NCI-H1930 (cell line): ENCODE measurements at places on chromosomes 16 and 17.

GRCh38 chr16:88991813-88992350 lies 14.9 kb upstream of the CBFA2T3 start:
- no peak for DNase-seq

DNA sequence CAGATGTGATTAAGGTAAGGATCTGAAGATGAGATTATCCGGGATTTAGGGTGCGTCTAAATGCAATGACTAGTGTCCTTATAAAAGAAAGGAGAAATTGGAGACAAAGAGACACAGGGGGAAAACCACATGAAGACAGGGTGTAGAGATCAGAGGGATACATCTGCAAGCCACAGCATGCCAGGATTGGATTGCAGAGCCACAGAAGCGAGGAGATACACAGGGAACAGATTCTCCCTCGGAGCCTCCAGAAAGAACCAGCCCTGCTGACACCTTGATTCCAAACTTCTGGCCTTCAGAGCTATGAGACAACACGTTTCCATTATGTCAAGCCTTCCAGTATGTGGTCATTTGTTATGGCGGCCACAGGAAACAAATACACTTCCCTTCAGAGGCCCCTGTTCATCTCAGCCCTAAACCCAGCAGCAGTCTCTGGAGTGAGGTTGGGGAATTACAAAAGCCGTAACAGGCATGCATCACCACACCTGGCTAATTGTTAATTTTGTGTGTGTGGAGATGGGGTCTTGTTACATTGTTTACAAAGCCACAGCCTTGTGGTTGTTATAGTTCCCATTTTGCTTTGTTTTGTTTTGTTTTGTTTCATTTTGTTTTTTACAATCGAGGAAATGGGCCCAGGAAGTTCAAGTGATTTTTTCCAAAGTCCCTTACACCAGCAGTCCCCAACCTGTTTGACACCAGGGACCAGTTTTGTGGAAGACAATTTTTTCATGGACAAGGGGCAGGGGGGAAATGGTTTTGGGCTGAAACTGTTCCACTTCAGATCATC lies 51.6 kb upstream of the LYRM9 start:
- DNase-seq, result no peak

- DNase-seq, result no peak
Measured at GRCh38 chr17:76685366-76685765, 25.4 kb downstream of the MXRA7 start.

GRCh38 chr16:16774389-16774788 lies 395.4 kb downstream of the NPIPA7 start:
- no peak for DNase-seq

DNA sequence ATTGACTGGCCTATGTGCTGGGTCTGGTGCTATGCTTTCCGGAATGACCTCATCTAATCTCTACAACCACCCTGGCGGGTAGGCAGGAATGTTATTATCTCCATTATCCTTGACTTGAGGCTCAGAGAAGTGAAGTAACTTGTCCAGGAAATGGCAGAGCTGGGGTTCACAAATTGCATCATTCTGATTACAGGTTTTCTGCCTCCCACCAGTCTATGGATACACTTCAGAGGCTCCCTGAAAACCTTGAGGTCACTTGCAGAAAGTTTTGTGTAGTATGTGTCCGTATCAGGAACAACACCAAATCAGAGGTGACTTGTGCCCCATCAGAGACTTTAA lies 19.1 kb downstream of the NOD2 start:
- DNase-seq, result no peak

DNA sequence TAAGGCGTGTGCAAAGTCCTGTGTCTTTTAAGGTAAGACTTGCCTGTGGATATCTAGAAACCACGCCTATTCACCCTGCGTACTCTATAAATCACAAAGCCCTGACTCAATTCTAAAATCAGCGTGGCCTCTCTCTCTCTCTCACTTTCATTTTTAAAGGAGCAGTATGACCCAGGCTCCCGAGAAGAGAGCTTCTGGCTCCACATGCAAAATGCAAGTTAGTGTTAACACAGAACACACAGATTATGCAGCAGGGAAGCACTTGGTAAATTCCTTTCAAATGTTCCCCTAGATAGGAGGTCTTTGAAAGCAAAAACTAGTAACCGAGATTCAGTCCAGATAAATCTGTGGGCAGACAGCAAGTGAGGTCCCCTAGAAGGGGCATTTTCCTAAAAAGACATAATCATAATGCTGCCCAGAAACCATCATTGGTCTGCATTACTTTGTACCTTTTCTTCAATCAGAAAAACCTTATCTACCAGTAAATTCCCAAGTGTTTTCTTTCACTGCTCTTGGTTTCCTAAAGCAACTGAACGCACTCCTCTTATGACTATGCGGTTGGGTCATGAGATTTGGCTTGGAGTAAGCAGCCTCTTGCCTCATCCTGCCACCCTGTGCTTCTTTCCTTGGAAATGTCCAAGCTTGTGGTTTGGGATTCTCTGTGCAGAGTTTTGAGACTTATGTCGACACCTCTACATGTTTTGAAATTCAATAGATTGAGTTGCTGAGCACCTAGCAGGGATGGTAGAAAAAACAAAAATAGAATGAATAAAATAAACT lies 31.7 kb upstream of the KCNJ2 start:
- DNase-seq, result no peak

DNA sequence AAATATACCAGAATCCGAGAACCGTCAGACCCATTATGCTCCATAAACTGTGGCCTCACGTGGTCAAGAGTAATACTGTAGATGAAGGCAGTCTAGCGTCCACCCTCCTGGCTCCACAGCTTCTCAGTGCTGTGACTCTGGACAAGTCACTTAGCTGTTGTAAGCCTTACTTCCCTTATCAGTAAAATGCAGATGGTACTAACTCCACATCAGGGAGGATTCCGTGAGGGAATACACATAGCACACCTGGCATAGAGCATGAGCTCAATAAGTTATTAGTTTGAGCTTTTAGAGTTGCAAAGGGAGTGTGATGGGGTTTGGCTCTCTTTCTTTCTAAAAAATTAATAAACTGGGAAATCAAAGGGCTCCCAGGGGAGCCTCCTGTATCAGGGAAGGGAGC lies 49.9 kb downstream of the CDYL2 start:
- no peak for DNase-seq

DNA sequence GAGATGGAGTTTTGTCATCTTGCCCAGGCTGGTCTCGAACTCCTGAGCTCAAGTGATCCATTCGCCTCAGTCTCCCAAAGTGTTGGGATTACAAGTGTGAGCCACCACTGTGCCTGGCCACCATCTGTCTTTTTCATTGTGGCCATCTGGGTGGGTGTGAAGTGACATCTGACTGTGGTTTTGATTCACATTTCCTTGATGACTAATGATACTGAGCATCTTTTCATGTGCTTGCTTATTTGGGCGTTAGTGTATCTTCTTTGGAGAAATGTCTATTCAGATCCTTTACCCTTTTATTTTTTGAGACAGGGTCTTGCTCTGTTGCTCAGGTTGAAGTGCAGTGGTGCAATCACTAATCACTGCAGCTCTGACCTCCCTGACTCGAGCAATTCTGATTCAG lies 53.9 kb upstream of the ERN1 start:
- no peak for DNase-seq

GRCh38 chr17:3635474-3636153 lies 436 bp downstream of the SHPK start:
- DNase-seq, result no peak

- no peak for DNase-seq
Measured at GRCh38 chr16:10883004-10883403, 6.0 kb downstream of the CIITA start.

DNA sequence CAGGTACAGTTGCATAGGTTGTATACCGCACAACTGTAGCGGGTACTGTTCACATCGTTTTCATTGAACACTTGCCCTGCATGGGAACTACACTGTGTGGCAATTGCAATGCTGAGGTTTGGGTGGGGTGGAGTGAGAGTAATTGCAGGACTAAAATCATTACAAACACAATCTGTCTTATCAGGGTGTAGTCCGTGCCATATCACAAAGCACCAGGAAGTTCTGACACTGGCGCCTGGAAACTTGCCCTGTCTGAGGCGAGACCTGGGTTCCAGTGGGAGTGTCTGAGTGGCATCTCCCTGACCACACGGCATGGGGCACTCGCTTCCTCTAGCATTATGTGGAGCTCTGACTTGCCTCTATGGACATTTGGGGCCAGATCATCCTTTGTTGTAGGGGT lies 153.4 kb downstream of the RGS9 start:
- no peak for DNase-seq

DNA sequence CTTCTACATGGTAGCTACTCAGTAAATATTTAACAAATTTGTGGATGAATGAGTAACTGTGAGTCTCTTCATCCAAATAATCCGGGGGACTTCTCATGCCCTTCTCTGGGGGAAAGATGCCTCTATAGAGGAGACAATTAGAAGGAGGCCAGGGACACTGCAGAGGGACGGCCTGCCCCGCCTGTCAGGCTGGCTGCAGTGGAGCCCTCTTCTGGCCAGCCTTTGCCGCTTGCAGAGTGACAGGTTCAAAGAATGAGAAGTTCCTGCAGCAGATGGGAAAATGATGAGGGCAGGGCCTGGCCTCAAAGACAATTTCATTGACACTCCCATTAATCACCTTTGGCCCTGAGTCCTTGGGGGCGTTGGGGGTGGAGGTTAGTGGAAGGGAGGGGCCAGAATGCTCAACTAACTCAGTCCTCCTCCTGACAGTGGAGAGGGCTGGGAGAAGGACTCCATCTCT lies 339.0 kb downstream of the MAF start:
- peak; percentile 12 for DNase-seq

DNA sequence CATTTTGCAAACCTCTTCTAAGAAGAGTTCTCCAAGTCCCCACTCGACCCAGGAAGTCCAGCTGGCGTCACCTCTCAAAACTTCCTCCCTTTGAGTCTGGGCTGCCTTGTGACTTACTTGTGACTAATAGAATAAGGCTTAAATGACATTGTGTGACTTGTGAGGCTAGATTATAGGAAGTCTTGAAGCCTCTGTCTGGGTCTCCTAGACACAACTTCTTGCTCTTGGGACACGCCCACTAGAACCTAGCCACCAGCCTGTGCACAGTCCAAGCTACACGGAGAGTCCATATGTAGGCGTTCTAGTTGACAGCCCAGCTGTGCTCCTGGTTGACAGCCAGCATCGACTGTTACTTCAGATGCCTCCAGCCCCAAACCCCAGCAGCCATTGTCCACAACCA lies 66.7 kb upstream of the TANC2 start:
- DNase-seq, result no peak

DNA sequence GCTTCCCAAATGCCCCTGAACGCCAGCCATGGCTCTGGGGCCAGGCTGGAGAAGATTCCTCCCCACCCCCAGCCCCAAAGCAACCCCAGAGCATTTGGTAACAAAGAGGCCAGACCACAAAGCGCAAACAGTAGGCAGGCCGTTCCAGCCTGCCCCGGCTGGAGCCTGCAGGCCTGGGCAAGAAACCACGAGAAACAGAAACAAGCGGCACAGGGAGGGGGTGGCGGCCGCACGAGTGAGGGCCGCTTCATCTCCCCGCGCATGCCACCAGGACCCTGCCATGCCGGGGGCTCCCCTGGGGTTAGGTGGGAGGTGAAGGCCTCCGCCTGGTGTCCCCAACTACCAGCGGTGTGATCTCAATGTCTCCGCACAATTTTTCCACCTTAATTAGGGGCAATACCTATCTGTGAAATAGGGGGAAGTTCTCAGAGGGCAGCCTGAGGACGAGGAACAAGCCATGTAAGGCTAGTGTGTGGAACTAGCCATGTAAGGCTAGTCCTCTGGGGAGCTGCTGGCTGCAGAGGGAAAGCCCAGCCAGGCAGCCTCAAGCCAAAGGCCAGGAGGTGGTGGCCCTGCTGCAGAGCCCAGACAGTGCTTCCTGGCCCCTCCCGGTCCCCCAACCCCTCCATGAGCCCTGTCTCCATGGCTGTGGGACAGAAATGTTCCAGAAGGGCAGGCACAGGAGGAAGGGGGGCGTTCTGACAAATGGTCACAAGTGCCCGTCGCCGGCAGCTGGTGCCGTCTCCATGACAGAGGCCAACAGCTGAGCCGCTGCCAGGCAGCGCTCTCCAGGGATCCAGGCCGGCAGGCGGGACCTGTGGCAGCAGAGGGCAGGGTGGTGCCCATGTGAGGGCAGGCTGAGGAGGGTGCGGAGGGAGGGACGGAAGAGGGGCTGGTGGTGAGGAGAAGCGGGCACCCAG lies 14.5 kb upstream of the MTSS2 start:
- no peak for DNase-seq

- DNase-seq, result no peak
Measured at GRCh38 chr16:85178596-85178995, 66.3 kb upstream of the CIBAR2 start.

- DNase-seq, result no peak
Measured at GRCh38 chr16:84090211-84090610, 26.5 kb downstream of the MBTPS1 start.

DNA sequence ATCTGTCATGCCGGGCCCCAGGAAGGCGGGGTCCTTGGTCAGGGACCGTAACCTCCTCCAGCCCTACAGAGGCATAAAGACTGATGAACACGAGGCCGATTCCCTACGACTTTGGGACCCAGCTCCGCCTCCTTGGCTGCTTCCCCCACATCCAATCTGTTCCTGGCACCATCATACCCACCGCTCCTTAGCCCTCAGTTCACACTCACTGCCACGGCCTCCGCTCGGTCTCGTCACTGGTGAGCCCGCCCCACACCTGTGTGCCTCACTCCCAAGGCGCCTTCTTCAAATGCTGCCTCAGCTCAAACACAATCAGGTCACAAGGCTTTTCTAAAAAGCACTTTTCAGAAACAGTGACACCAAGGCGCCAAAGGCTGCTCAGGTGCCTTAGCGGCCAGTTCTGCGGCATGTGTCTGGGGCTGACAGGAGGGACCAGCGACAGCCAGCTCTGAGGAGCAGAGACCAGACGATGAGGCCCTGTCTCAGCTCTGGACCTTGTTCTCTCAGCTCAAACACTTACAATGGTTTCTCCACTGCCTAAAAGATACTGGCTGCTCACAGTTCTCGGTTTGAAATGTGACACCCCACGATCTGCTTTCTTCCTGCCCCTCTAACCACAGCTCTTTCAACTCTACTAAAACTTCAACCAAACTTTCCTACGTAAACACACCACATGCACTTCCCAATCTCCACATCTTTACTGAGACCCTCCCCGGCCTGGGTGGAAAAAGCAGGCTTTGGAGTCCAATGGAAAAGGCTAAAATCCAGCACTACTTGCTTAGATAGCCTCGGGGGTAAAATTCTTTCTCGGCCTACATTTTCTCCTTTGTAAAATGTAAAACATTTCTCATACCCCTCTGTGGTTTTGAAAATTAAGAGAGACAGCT lies 33.2 kb downstream of the CYB5D2 start:
- no peak for DNase-seq

GRCh38 chr17:39960524-39961041 lies 2.2 kb upstream of the GSDMA start:
- DNase-seq, result no peak

DNA sequence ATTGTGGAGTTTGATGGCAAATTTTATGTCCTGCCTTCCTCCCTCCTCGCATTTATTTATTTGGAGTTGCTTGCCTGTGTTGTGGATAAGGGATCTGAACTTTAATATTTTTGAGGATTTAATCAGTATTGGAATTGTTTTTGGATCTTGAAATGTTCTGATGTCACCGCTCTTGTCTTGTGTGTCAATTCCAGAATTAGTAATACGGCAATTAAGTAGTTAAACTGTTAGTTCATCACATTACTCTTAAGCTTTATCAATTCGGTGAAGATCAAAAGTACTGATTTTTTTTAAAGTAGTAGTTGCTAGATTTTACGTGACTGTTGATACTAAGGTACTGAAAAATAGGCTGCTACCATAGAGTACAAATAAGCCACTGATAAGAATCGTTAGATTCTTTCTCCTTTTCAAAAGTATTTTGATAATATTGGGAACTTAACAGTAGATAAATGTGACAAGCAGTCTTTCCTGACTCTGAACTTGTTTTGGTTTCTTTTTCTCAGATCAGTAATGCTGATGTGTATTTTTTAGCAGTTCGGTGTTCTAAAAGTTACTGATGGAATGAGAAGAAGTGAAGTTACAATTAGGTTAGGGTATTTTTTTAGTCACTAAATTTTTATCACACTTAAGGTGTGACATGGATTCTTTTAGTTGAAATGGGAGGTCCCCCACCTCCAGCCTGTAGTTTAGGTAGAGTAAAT lies 2.0 kb downstream of the RBBP6 start:
- DNase-seq, result no peak
